ENCODE measurements at places on chromosomes 7 and 10.
A peak's percentile ranks its signal among the peaks of the same experiment; 100 is the strongest.

DNA sequence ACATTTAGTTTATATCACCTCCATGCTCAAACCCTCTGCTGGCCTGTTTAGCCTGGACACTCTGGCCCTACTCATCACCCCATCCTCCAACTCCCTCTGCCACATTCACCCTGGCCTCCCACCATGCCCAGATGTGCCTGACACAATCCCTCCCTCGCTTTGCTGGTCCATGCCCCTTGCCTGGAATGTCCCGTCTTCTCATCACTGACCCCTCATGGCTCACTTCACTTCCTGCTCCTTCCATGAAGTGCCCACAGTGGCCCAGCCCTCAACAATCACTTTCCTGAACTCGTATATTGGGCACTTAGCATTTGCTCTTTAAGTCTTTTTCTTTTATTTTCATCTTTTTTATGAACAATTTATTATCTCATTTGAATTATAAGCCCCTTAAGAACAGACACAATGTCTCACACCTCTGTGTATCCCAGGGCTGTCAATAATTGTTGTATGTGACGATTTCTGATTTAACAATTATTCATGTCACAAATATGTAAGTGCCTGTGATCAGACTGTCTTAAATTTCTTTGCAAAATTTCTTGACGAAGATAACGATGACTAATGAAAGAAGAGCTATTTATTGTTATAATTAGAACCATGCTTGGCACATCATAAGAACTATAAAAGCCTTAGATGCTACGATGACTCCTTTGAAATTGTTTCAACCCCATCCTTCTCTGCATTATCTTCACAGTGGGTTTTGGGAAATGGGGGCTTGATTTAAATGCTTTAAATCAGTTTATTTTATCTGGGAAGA, 209.9 kb upstream of the YAE1 start:
- no peak for DNase-seq

DNA sequence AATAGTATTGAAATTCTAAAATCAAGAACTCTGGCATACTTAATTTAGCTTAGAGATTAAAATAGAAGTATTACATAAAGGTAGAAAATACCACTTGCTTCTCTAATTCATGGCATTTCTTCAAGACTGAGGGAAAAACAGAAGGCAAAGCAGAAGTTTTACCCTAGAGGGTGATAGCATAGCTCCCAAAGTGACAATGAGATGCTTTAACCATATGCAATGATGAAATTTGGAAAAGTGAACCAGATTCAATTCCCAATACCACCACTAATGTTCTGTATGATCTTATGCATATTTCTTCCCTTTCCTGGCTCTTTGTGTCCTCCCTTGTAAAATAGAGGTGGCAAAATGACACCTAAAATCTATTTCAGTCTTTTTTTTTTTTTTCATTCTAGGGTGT, 225.8 kb upstream of the PCLO start:
- DNase-seq, result no peak

GRCh38 chr7:1719913-1720312, 49.8 kb downstream of the ELFN1 start:
- no peak for DNase-seq

DNA sequence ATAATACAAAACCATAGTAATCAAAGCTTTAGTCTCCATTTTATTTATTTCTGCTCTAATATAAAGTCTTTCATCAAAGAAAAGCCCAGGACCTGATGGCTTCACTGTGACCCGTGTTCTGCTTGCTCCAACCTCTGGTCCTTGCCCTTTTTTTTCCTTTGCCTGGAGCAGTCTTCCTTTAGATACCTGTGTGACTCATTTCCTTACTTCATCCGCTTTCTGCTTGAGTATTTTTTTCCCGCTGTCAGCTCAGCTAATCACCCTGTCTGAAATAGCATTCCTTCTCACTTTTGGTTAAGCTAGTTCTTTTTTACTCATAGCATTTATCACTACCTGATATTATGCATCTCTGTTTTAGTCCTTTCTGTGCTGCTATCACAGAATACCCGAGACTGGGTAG, 194.8 kb downstream of the ABCA13 start:
- DNase-seq, result no peak

- DNase-seq, result no peak
Observed at GRCh38 chr7:116342125-116342524, 131.8 kb downstream of the TES start.

GRCh38 chr10:71765176-71765904, 8.0 kb downstream of the VSIR start:
- no peak for DNase-seq

GRCh38 chr7:4345004-4345403, 337.1 kb upstream of the FOXK1 start:
- no peak for DNase-seq

- DNase-seq, result no peak
Observed at GRCh38 chr7:87984088-87984487, 50.0 kb downstream of the ADAM22 start.

- DNase-seq, result no peak
Observed at GRCh38 chr7:150897502-150898474, 45.5 kb downstream of the AOC1 start.

- no peak for DNase-seq
Observed at GRCh38 chr10:116878123-116878522, 28.8 kb downstream of the ENO4 start.

DNA sequence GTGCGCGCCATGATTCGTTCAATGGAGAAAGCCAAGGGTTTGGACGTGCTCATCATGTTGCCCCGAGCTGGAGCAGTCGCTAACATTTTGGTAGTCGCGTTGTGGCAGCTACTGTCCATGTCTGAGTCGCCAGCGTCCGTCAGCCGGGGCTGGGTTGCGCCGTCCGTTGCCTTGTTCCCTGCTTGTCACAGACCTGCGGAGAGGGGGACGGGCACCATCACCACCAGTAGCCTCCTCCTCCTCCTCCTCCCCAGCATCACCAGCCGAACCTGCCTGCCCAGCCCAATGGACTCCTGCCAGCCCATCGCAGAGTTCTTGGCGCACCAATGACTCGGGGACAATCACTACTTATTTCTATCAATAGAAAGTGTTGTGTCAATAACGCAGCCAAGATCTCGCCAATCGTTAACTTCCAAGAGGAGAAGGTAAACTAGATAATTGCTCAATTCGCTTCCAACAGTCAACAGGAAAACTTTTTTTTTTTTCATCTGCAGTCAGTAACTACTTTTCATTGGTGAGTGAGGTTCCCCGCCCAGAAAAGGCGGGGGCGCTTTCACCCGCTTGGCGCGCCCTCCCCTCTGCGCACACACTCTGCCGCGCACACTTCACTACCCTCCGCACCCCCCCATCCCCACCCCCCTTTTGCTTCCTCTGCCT, at the start of gene FEZF1:
FEZF1 (minus strand) TSS at position 432 of the 657 bp plus-strand sequence; CDS start at position 119, 313 bp downstream.
- DNase-seq, result no peak

GRCh38 chr10:126135941-126136595, 239.7 kb downstream of the FANK1 start:
- no peak for DNase-seq

DNA sequence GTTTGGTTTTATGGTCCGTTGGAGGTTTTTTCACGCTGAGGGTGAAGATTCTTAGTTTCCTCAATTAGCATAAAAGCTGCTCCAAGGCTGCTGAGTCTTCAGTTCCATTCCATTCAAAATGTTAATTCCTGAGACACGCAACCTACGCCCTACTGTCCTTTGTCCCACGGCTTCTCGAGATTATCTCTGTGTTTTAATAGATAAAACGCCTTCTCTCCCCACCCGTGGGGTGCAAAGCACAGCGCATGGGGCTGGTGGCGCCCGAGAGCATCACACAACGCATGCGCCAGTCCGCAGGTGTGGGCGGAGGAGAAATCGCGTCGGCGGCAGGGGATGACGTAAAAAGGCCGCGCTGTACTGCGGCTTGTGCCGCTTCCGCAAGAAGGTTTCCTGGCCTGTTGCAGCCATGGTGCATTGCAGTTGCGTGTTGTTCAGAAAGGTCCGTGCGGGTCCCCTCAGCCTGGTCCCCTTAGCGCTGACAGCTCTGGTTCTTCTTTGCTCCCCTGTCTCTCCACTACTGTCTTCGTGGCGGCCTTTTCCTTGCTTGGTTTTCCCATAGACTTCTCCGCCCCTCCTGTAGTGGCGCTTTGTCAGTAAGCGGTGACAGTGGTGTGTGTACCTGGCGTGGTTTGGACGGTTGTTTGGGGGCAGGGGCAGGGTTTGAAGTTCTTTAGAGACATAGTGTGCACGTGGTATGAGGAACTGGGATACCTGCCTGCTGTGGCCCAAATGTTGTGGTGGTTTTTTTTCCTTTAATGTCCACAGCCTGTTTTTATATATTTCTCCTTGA, at the start of gene GTPBP10:
GTPBP10 (plus strand) TSS at position 381 of the 790 bp plus-strand sequence; CDS start at position 407, 26 bp downstream.
- DNase-seq, result peak; percentile 96

- DNase-seq, result no peak
Observed at GRCh38 chr7:130394421-130395195, 14.3 kb downstream of the CPA1 start.

- no peak for DNase-seq
Observed at GRCh38 chr7:44183386-44183785, 5.9 kb downstream of the GCK start.

DNA sequence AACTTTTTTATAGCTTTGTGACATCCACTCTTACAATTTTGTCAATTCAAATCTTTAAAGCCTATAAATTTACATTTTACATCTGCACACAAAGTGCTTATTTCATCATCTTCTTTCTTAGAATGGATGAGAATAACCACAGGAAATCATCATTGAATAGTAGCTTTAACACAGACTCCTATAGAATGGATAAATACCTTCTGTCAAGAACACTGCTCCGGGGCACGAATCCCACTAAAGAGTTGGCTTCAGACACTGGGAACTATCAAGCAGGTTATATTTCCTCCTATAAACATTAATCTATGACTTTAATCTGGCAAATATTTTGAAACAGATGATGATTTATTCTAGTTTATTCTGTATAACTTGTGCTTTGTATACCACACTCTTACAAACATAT, 269.7 kb upstream of the TPK1 start:
- DNase-seq, result no peak

GRCh38 chr10:95394161-95394880, 103.5 kb upstream of the PDLIM1 start:
- DNase-seq, result no peak

GRCh38 chr7:54774785-54775740, 16.1 kb upstream of the SEC61G start:
- DNase-seq, result no peak

DNA sequence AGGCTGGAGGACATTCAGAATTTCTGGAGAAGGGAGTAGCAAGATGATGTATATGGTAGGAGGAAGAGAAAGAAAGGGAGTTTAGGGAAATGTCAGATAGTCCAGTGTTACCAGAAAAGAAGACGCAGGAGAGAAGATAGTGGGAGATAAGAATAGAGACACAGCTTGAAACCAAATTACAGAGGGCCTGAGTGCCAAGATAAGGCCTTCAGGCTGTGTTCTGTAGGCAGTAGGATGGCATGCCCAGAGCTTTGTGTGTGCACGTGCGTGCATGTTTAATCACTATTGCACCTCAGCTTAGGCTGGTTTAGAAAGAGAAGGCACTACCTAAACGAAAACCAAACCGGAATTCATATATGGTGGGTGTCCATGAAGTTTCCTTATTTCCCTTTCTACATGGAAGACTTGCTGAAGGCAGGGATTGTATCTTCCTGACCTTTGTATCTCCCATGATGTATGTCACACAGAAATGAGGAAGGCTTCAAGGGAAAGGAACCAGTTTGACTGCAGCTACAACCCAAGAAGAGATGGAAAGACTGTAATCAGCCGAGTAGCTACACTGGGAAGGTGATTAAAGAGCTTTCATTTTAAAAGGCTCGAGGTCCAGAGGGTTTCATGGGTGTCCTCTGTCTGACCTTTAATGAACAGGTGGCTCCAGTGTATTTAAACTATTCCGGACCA, 35.8 kb upstream of the BHLHA15 start:
- DNase-seq, result no peak

- no peak for DNase-seq
Observed at GRCh38 chr7:154843670-154844237, 159.2 kb downstream of the PAXIP1 start.

DNA sequence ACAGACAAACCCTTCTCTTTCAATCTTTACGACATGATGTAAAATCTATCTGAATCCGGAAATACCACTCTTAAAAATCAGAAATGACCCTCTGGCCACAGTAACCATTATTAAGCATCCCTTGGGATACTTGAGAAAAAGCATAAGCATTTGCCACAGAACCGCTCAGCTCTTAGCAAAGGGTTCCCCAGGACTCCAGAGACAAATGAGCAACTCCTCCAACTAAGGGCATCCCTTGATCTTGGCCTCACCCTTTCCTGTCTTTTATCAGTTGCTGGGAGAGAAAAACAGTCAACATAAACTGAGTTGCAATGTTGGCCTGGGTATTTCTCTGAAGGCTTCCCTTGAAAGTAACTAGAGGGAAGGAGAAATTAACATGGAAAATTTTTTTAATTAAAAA, 3.5 kb downstream of the PDLIM1 start:
- no peak for DNase-seq

DNA sequence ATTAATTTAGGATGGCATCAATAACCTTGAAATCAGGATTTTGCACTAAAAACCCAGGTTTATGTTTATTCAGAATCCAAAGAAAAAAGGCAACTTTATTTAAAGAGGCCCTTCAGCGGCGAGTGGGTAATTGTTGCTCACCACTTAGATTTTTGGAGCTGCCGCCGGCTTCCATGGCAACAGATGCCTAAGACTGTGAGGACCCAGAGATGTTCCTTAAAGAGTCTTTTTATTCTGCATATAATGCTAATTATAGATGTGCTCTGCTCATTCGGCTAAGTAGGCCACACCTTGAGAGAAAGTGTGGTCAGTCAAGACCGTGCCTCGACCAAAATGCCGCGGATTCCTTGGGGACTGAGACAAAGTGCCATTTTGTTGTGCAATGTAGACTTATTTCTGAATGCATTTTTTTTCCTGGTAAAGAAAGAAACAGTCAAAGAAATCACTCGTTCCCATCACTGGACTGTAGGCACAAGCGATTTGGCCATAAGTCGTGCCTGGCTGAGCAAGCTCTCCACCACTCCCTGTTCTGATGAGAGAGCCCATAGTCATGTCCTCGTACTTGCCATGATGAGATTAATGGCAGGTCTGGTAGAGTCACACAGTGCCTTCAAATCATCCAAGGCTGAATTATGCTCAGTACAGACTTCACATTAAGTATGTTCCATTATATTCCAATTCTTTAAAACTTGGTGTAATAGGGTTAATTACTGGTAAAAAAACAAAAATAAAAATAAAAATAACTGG, 21.4 kb upstream of the MGMT start:
- no peak for DNase-seq

All from sciatic nerve (tissue), 2 donors.